Spleen (tissue), 13 donors: ENCODE measurements at places on chromosomes 5 and 9.

- no peak for DNase-seq
These were observed 17.6 kb upstream of the CSF1R start for GRCh38 chr5:150103678-150104549.

GRCh38 chr5:133846478-133847226, 121.8 kb downstream of the C5orf15 start:
- no peak for DNase-seq

- no peak for DNase-seq
These were observed 42.0 kb downstream of the ARHGEF28 start for GRCh38 chr5:73668017-73668416.

- DNase-seq: no peak
These were observed 61.2 kb upstream of the CNOT6 start for GRCh38 chr5:180433032-180433422.

- no peak for DNase-seq
These were observed 28.1 kb downstream of the SMARCA2 start for GRCh38 chr9:2043243-2043642.

DNA sequence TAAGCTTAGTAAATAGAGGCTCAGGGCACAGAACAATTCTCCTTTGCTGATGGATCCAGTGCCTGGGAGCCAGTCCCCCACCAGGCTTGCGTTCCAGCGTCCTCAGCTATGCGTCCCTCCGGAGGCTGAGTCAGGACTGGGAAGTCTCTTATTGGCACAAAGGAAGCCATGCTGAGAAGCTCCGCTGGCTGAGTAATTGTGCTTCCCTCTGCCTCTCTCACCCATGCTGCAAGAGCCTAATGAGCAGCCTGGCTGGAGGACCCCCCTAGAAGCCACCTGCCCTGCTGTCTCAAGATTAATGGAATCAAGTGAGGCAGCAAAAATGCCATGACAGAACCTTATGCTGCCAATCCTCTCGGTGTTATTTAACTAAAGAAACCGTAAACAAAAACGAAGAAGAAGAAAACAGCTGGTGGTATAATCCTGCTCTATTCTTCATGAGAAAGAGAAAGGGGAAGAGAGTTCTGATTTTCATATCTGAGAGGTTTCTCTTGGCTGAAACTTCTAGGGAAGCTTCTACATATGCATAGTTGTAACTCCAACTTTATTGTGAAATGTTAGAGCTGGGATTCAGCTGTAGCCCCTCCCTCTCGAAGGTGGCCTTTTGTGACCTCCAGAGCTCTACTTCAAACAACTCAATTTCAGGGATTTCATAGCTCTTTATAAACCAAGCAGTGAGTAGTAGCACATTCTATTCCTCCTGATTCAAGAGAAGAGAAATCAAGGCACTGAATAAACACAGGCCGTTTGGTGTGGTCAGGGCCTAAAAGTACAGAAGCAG, 185.4 kb upstream of the SEMA6A start:
- no peak for DNase-seq

DNA sequence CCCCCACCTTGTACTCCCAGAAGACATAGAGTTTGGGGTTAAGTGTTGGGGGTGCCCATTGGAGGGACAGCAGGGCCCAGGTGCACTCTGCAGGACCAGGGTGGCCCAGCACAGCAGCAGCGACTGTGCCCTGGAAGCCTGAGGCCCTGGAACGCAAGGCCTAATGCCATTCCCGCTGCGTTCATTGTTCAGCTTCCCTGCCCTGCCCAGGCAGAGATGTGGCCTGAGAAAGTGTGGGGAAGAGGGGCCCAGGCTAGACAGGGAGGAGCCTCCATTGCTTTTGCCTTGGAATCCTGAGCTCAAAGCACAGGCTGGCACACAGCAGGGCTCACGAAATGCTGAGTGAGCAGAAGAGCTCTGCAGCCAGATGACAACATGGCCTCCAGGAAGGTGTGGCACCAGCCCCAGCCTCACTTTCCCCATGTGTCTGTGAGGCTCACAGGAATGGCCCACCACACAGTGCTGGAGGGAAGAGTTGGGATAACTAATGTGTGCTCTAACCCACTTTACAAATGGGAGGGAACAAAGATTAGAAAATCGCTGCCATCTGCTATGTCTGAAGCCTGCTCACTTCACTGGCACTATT, 19.4 kb downstream of the S1PR3 start:
- no peak for DNase-seq

GRCh38 chr5:160369990-160370712, at the start of gene C1QTNF2:
C1QTNF2 (minus strand) TSS chr5:160370626; CDS start chr5:160355011, 15,615 bp downstream.
- peak; percentile 85 for DNase-seq

- no peak for DNase-seq
These were observed 194.9 kb downstream of the DIRAS2 start for GRCh38 chr9:90447773-90448172.

DNA sequence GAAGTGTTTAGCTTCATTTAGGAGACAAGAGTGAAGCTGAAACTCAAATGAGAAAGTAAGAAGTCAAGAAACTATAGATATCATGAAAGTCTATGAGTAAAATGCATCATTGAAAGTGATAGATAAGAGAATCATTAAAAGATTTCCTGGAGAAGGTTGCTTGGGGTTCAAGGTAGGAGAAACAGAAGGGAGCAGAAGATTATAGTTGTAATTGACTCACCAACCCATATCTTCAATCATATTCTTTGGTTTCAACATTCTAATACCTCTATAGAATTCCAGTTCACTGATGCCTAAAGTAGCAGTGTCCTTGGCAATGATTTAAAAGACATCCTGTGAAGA, 365.7 kb upstream of the RIOK2 start:
- no peak for DNase-seq

- no peak for DNase-seq
These were observed 77.8 kb downstream of the TENT4A start for GRCh38 chr5:6791031-6791430.

GRCh38 chr5:72688916-72689315, 127.5 kb upstream of the TNPO1 start:
- no peak for DNase-seq

DNA sequence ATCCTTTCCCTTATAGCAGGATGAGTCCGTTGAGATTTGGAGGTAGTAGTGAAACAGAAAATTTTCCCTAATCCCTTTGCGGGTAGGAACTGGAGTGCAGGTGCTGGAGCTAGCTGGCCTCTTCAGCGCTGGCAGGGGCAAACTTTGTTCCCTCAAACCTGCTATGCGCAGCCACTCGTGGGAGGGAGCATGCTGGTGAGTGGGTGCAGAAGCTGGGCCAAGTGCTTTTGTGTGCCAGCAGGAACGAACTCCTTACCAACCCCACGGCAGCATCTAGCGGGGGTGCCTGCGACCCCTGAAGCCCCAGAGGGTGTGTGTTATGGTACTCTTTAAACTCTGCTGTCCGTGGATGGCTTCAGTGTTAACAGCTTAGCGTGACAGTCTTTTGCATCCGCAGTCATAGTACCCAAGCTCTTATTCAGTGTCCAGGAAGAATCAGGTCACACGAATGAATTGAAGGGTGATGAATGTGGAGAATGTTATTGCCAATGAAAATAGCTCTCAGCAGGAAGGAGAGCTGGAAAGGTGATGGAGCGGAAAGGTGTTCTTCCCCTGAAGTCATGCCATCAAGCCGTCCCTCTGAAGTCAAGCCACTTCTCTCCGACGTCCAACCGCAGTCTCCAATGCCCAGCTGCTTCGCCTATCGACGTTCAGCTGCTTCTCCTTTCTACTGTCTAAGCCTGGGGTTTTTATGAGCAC, 1445.1 kb upstream of the CDH9 start:
- DNase-seq: peak; percentile 43

- no peak for DNase-seq
These were observed 671.1 kb downstream of the TAF11L14 start for GRCh38 chr5:18305288-18305924.

- no peak for DNase-seq
These were observed 304.2 kb upstream of the PTPRD start for GRCh38 chr9:10917001-10917400.

DNA sequence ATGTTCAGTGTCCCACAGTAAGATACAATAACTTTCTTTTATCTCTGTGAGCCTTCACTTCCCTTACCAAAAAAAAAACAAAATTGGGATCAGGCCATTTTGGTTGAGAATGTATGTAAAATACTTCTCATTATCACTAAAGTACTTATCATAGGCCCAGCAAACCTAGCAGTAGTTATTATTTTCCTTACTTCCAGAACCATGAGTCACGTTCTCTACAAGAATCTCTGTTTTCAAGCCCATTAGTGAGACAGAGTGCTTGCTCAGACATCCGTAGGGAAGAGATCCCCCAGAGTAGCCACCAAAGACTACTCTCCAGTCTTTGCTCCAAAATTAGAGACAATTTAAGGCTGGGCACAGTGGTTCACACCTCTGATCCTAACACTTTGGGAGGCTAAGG, 103.9 kb upstream of the NR5A1 start:
- no peak for DNase-seq

GRCh38 chr9:8649160-8649559, 849.6 kb upstream of the DMAC1 start:
- no peak for DNase-seq

- peak; percentile 47 for DNase-seq
These were observed 26.0 kb upstream of the OLFM1 start for GRCh38 chr9:135061441-135061840.

GRCh38 chr9:76162086-76162730, 232.0 kb downstream of the RFK start:
- DNase-seq: no peak

DNA sequence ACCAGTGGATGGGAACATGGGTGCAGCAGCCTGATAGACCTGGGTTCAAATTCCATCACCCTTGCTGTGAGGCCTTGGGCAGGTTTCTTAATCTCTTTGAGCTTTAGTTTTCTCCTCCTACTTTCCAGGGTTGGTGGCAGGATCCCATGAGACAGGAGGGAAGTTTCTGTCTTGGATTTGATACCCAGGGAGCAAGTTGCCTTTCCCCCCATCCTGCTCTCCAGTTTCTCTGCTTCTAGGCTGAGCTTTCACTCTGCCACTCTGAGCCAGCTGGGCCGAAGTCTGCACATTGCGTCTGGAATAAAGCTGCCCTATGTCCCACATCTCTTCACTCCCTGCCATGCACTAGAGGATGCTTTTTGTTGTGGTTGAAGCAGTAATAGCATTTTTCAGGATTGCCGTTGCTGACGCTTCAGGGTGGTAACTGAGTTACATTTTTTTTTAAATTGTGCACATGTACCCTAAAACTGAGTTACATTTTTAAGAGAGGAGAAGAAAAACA, 40.5 kb upstream of the ANGPTL2 start:
- no peak for DNase-seq

DNA sequence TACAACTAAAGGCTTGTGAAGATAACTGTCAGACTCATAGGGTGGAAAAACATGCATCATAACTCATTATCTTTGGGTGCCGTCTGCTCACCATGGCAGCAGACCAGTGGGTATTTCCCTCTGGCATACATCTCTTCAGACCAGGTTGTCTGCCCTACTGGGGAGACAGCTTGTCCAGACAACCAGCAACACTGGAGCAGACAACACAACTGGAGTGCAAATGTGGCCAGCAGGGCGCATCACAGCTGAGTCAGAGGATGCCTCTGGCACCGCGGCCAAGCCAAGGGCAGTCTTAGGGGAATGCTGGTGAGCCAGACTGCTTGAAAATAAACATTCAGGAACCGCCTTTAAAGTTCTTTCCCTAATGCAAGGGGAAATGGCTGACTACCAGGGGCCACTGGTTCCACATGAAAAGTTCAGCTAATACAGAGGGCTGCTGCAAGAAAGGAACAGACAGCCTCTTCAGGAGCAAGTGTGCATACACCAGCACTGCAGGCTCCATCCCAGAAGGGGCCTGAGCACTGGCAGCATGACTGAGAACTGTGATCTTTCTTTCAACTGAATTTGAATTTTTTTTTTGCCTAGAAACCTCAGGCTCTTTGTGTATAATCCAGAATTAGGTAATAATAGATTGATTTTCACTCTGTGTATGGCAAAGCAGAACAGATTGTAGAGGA, 77.3 kb downstream of the MAMDC2 start:
- DNase-seq: no peak
